Activated gamma-delta T cell treated with anti-CD3 and anti-CD28 coated beads, Interleukin-2, amount 50 U/mL, for 16 hours (primary cell): ENCODE measurements at places on chromosomes 1 and 21.

DNA sequence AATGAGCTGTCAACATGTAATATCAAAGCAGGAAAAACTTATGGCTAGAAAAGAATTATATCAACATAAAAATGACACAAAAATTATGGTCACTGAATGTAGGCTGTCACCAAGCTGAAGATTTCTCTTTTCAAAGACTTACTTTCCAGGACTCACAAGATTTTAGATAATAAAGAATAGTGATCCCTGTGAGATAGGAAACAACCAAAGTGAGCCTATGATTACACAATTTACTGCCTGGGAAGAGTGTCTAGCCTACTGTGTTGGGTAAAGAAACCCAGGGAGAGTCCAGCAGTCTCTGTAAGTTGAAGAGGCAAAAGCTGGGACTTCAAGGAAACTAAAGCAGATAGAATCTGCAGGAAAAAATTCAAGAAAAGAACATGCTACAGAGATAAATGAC is 20.2 kb upstream of the RGS1 start:
- no peak for DNase-seq

GRCh38 chr1:100866041-100866900 is 28.4 kb downstream of the EXTL2 start:
- no peak for DNase-seq

- DNase-seq = no peak
These were observed 544.9 kb upstream of the NEGR1 start for GRCh38 chr1:72827278-72827677.

- no peak for DNase-seq
These were observed 7.6 kb downstream of the DNMT3L start for GRCh38 chr21:44253832-44254710.

DNA sequence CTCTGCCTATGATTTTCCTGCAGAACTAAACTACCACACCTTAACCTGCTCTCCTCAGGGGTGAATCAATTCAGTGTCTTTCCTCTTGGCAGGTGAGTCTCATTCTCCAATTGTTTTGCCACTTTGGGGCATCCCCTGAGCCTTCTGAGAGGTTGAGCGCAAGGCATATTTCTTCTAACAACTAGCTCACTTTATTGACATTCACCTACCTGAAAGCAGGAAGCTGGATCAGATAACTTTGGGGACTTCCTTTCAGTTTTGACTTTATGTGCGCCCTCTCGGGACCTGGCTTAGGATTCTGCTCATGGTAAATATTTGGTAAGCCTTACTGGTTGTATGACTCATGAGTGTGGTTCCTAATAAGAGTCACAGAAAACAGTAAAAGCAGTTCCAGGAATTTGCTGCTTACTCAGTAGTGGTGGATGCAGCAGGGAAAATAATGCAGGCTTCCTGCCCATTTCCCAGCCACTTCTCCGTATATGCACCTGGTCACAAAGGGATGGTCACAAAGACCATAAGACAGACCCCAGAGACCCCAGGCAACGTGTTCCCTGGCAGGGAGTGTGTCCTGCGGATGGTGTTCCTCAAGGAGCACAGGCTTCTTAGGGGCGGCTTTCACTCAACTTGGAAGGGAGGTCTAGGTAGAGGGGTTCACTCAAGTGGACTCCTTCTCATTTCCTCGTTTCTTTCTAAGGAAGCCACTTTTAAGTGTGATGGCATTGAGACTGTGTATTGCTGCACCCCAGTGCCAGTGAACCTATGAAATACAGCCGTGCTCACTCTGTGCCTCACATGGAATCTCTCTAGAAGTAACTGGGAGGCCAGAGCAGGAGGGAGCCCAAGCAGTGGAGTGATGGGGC is 22.0 kb upstream of the BATF3 start:
- DNase-seq = no peak

GRCh38 chr1:99181892-99182291 is 82.4 kb upstream of the PLPPR4 start:
- no peak for DNase-seq

DNA sequence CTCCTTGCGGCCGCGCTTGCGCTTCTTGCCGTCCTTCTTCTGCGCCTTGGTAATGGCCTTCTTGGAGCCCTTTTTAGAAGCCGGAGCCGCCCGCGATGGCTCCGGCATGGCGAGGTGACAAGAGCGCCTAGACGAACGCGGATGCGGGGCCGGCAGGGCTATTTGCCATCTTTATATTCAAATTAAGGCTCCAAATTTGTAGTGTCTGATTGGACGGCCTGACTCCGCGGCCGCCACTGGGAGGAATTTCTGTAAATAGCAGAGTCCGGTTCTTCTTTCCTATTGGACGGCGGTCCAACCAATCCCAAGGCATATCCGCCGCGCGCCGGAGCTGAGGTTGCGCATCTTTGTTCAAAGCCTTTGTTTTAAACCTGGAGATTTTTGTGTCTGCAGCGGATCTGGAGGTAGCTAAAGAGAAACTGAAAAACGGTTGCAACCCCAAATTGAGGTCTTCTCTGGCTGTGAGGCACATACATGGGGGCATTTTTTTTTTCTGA is 22.6 kb upstream of the RNF187 start:
- peak; percentile 78 for DNase-seq

DNA sequence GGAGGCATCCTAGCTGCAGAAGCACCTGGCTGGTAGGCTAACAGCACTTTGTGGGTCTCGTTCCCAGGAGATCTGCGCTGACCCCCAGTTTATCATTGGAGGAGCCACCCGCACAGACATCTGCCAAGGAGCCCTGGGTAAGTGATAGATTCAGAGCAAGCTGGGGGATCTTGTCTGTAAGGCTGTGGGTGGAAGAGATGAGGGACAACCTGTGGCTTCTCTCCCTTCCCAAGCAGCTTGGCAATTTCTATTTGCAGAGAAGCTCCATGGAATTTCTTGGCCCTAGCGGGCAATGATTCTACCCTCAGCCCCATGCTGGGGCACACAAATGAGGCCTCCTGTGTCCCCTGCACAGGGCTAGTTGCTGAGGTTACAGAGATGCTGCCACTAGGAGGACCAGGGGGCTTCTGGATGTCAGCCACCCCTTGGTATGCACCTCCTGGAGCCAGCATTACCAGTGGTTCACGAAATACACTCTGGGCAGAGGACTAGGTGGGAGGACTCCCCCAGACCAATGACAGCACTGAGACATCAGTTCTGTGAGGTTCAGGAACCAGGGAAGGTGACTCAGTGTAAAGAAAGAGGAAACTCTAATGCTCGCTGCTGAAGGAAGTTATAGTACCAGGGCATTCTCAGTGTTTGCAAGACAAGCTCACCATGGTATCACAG is 5.5 kb downstream of the CAPN2 start:
- no peak for DNase-seq

GRCh38 chr1:207502726-207503125 is 6.8 kb downstream of the CR1 start:
- no peak for DNase-seq

DNA sequence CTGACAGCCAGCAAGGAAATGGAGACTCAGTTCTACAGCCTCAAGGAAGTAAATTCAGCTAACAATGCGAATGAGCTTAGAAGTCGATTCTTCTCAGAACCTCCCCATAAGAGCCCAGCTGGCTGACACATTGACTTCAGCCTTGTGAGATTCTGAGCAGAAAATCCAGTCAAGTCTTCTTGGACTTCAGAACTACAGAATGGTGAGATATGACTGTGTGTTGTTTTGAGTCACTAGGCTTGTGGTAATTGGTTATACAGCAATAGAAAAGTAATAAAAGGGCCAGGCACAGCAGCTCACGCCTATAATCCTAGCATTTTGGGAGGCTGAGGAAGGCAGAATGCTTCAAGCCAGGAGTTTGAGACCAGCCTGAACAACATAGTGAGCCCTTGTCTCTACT is 161.8 kb upstream of the IVNS1ABP start:
- no peak for DNase-seq

DNA sequence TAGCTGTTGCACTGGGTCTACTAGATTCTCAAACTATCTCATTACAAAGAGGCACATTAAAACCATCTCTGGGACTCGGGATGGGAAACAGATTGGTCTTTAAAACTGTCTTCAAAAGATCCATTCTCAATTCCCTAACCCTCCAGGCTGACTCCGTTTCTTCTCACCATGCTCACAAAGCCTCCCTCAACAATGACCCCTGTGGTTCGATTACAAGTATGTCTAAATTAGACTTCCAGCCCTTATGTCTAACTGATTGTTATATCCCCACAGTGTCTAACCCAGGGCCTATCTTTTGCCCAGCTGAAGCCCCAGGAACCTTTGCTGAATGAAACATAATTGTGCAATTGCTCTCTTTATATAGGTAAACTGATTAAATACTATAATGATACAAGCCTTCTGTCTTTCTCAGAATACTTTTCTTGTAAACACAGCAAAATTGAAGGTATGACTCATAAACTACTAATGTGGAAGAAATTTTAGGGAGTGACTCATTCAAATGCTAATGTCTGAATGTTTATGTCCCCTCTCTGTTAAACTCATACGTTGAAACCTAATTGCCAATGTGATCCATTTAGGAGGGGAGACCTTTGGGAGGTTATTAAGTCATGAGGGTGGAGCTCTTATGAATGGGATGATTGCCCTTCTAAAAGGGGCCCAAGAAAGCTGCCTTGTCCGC is 65.6 kb upstream of the DAB1 start:
- no peak for DNase-seq

DNA sequence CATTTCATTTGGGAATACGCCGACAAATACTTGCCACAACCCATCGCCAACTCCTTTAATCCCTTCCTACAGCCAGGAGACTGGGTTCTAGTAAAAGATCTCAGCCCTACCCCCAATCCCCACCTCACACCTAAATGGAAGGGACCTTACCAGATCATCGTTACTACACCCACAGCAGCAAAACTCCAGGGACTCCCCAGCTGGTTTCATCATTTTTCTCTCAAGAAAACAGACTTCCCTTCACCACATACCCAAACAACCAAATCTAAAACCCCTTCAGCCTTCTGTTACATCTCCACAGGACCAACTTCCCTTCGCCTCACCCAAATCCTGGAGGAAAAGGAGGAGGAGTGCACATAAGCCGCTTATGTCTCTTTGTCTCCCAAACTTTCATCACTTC is 23.7 kb upstream of the SLC2A5 start:
- no peak for DNase-seq

GRCh38 chr1:174021591-174022079 is 522 bp downstream of the RC3H1 start:
- DNase-seq = no peak

- DNase-seq = no peak
These were observed 8.2 kb upstream of the HHIPL2 start for GRCh38 chr1:222555992-222556615.

DNA sequence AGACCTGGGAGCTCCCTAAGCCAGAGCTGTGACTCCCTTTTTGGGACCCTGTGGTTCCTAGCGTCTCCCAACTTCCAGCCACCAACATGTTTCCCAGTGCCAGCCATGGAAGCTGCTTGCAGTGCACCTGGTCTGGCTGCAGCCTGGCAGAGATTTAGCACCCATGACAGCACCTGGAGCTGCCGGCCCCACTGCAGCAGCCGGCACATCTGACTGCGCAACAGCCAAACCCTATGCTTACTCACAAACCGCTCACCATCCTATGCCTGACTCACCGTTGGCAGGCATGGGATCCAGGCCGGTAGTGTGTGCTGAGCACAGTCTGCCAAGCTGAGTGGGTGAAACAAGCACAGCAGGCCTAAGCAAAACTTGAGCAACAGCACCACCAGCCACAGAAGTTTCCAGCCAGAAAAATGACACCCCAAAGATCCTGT is 435.9 kb upstream of the PRMT6 start:
- DNase-seq = no peak

- DNase-seq = no peak
These were observed 7.6 kb upstream of the RAP1A start for GRCh38 chr1:111611986-111612385.

DNA sequence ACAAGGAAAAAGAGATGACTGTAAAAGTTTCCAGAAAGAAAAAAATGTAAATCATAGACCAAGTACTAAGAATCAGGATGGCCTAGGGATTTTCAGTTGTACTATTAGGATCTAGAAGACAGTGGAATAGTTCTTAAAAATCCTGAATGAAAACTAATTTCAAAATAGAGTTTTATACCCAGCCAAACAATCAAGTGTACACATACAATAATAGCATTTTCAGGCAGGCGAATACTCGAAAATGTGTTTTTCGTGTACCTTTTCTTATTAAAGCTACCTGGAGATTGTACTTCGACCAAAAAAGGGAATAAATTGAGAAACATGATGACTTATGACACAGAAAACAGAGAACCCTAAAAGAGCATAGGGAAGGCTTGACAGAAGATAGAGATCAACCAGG is 118.6 kb downstream of the SDCCAG8 start:
- DNase-seq = no peak

DNA sequence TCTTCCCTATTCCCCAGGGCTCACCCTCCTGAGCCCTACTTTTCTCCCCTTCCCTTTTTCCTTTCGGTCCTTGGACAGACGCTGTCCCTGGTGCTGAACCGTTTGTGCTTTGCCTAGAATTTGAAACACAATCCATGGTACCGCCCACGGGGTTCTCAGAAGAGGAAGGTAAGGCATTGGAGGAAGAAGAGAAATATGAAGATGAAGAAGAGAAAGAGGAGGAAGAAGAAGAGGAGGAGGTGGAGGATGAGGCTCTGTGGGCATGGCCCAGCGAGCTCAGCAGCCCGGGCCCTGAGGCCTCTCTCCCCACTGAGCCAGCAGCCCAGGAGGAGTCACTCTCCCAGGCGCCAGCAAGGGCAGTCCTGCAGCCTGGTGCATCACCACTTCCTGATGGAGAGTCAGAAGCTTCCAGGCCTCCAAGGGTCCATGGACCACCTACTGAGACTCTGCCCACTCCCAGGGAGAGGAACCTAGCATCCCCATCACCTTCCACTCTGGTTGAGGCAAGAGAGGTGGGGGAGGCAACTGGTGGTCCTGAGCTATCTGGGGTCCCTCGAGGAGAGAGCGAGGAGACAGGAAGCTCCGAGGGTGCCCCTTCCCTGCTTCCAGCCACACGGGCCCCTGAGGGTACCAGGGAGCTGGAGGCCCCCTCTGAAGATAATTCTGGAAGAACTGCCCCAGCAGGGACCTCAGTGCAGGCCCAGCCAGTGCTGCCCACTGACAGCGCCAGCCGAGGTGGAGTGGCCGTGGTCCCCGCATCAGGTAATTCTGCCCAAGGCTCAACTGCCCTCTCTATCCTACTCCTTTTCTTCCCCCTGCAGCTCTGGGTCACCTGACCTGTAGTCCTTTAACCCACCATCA is 10.4 kb downstream of the BCAN start:
- no peak for DNase-seq

- no peak for DNase-seq
These were observed 103.7 kb upstream of the SOD1 start for GRCh38 chr21:31555741-31556191.

- DNase-seq = peak; percentile 58
These were observed at the start of gene S100A10 for GRCh38 chr1:151993734-151994496. S100A10 (minus strand) TSS chr1:151993859; CDS start chr1:151986230, 7,629 bp downstream.

DNA sequence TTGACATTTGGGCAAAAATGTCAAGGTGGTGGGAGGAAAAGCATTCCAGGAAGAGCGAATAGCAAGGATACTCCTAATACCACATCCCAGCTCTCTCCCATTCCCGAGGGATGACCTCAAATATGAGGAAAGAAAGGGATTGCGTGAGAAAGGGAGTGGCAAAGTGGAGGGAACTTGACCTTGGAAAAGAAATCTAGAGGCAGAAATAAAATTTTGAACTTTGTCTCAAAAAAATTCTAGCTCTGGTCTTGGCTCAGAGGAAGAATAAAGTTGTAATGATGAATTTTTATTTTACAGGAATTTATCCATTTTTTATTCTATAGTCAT is 127.8 kb downstream of the TBX19 start:
- no peak for DNase-seq

- no peak for DNase-seq
These were observed 5.4 kb upstream of the OPTC start for GRCh38 chr1:203488539-203488938.

GRCh38 chr1:193356249-193356648 is 169.8 kb upstream of the B3GALT2 start:
- no peak for DNase-seq
